ENCODE measurements at places on chromosomes 7 and 10. TPM values are rescaled to one million over a fixed set of nuclear protein-coding genes. Genes with fewer than 3 reads are reported as not detected.

- no peak overlapping the region for H3K4me3 ChIP-seq
- DNase-seq: no peak
- no peaks in the 10 kb centered on the region for H3K27me3 ChIP-seq
- H3K4me1 ChIP-seq: no peaks in the 10 kb centered on the region
Observed at GRCh38 chr10:92929896-92930295, 81.6 kb downstream of the EXOC6 start.

DNA sequence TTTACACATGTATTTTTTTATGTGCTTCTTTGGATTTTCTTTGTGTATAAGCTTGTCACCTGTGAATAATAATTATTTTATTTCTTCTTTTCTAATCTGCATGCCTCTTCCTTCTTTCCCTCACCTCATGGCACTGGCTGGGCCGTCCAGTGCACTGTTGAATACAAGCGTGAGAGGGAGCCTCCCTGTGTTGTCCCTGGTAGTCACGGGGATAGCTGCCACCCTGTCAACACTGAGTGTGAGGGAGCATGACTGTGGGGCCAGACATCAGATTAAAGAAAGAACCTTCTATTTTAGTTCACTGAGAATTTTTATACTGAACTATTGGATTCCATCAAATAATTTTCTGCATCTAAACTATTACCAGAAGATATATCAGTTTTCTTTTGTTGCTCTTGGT, 187.9 kb downstream of the CDC14C start:
- no peaks in the 10 kb centered on the region for H3K27me3 ChIP-seq
- DNase-seq: no peak
- no peaks in the 10 kb centered on the region for H3K36me3 ChIP-seq
- no peaks in the 10 kb centered on the region for H3K4me1 ChIP-seq
- no peak overlapping the region for H3K4me3 ChIP-seq

- H3K36me3 ChIP-seq: no peaks in the 10 kb centered on the region
- H3K4me3 ChIP-seq: no peak overlapping the region
- no peak overlapping the region for H3K27ac ChIP-seq
- no peaks in the 10 kb centered on the region for H3K27me3 ChIP-seq
- no peak for DNase-seq
Observed at GRCh38 chr10:126702181-126702580, 31.7 kb upstream of the C10orf90 start.

- H3K27ac ChIP-seq: no peak within 1 kb of the TSS
- H3K36me3 ChIP-seq: no peaks in the 10 kb centered on the region
- no peak within 1 kb of the TSS for H3K4me3 ChIP-seq
Observed at GRCh38 chr7:100949227-100949932, at the start of gene MUC3A. Gene MUC3A, plus strand, starts transcription at chr7:100949534. Its CDS starts 91 bp downstream, at chr7:100949625.

AKR1D1 gene
- not detected for total RNA-seq

Data from kidney (tissue), 22 donors.